ENCODE measurements at places on chromosomes 7 and 10.
A peak's percentile ranks its signal among the peaks of the same experiment; 100 is the strongest.

DNA sequence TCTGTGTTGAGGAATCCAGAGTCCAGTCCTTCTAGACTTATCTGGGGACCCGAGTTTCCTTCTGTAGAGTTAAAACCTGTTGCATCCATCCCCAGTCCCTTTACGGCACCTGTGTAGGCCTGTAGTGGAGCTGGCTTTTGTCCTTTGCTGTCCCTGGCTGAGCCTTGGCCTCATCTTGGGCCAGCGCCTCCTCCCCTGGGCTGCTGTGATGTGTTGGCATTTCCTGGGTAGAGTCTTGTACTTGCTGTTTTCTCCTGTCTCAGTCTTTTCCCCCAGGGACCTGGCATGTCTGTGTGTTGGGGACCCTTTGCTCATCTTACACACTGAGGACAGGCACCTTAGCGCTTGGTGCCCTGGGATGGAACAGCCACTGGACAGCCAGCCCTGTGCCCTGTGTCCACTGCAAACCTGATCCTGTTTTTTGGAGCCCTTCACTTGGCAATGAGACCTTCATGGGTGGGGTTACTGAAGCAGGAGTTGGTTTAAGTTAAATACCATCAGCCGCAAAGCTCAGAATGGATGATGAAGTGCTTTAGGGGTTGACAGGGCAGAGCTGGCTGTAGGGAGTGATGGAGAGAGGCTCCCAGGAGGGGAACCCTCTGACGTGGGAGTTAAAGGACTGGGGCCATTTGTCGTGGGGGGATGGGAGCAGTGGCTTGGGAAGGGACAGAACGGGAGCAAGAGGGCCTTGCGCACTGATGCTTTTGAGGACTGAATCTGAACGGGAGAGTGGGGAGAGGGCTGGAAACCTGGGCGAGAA lies 50.9 kb downstream of the CUX1 start:
- DNase-seq: no peak

DNA sequence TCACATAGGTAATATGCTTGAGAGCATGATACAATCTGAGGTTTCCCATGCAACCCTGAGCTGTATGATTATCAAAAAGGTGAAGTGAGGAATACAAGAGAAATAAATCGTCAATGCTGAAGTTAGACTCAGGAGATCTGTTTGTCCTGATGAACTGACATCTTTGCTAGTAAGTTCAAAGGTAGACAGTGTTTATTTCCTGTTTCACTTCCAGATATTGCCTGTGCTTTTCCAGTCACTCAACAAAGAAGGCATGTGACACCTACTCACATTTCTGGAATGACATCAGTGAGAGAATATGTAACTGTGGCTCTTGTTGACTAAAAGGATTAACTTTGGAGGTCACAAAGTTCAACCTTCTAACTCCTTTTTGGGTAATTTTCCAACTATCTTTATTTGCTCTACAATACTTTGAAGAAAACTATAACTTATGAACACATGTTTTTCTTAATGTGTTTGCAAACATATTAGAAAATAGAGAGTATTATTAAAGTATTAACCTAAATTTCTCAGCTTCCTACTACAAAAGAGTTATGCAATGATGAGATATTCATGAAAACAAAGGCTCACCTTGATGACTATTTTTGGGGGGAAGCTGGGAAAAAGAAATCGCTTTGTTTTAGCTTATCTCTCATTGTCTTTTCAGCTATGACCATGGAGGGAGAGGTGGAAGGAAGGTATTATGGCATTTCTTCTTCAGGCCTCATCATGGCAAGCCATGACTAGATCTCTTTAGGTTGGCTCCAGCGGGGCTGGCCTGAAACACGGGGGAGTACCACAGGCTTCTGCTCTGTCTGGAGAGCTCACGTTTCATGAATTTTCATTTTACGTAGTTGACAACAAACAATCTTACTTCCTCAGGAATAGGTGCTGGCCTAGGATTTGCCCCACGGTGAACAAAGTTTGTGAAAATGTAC lies 214.7 kb upstream of the SLC26A5 start:
- peak; percentile 71 for DNase-seq

- DNase-seq: no peak
Observed at GRCh38 chr7:1313613-1314012, 80.9 kb downstream of the UNCX start.

- peak; percentile 35 for DNase-seq
Observed at GRCh38 chr7:101598986-101599771, 29.9 kb downstream of the MYL10 start.

DNA sequence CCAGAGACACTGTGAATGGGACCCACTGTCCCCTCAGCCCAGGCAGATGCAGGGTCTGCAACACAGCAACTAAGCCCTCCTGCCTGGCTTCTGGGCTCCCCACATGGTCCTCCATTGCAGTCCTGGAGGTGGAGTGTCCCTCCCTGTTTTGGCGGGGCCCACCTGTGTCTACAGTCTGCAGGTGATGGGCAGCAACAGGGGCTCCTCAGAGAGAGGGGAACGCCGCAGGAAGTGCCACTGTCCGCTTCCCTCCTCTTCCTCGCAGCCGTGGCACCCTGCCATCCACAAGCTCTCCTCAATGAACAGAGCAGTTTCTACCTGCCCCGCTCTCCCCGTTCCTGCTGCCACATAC lies 9.3 kb downstream of the CAMK2G start:
- DNase-seq: no peak

GRCh38 chr7:12281038-12281437 lies 69.9 kb downstream of the TMEM106B start:
- DNase-seq: no peak

GRCh38 chr7:36521133-36521532 lies 131.5 kb downstream of the ANLN start:
- no peak for DNase-seq

DNA sequence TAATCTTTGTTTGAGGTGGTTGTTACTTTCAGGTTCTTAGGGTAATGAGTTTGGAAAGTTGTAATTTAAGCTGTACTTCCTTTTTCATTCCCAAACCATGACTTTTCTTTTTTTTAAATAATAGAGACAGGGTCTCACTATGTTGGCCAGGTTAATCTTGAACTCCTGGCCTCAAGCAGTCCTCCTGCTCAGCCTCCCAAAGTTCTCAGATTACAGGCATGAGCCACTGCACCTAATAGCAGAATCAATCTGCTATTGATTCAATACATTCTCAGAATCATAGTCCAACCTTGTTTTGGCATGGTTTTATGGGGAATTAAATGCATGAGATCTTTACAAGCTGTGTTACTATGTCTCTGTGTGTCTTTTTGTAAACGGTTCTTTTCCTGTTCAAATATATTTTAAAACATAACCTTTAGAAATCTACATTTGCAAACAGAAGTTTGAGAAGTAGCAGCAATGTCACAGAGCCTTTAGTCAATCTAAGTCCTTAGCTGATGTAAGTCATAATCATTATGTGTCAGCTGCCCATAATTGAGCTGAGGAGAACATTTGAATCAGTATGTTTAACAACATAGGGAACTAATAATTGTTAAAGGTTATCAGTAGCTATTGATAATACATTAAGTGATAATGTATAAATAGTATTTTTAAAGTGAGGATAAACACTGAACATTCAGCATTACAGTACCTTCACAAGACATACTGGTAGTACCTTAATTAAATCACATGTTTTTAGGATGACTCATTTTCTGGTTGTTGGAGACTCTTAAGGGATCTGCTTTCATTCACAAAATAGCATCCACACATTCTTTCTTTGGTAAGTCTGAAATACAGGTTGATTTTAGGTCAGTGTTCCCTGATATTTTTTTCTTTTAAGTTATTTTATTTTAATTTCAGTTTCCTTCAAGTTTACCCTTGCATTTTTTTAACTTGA lies 8.8 kb downstream of the INPP5F start:
- peak; percentile 65 for DNase-seq

GRCh38 chr7:66522518-66522917 lies 106.2 kb upstream of the KCTD7 start:
- DNase-seq: peak; percentile 25

DNA sequence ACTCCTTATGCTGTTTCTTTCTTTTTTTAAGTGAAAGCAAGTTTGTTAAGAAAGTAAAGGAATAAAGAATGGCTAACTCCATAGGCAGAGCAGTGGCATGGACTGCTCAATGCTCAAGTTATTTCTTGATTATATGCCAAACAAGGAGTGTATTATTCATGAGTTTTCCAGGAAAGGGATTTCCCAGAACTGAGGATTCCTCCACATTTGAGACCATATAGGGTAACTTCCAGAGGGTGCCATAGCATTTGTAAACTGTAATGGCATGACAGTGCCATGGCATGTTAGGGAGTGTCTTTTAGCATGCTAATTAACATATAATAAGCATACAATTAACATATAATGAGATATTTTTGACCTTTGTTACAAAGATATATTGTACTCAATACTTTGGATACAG lies 1034.5 kb upstream of the PHF14 start:
- no peak for DNase-seq

DNA sequence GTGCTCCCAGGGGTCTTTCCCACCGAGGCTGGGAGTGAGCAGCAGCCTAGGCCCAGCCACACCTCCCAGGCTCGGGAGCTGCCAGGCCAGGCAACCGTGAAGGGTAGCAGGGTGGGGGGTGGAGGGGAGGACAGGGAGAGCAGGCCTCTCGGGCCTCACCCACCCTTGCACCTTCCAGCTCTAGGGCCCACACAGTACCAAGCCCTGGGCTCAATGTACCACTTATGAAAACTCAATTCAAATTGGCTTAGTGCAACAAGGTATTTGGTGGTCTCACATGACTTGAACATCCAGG lies 127.4 kb downstream of the FAM53B start:
- no peak for DNase-seq

DNA sequence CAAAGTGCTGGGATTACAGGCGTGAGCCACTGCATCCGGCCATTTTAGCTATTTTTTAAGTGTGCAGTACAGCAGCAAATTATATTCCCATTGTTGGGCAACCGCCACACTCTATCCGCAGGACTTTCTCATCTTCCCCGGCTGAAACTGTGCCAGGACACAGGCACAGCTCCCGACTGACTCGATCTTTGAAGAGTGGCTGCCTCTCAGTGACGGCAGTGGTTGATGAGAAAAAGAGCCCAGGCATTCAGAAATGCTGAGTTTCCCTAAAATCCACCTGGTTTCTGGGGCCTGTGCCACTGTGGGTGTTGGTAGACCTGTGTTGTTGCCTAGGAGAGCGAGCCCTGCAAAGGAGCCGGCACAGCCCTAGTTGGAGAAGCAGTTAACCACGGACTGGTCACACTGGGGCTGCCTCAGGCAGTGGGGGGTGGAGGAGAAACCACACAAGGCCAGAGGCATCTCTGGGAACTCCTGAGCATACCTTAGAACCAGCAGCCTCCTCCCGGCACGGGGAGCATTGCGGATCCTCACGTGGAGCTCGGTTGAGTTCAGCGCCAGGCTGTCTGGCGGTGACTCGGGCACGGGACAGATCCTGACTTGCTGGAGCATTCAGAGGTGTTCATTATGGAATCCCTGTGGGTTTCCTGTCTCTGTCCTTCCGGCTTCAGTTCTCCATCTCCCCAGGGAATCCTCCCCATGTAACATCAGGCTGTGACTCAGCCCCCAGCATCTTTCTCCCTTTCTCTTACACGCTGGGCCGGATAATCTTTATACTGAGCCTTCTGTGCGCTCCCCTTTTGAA lies 16.2 kb downstream of the PFKFB3 start:
- peak; percentile 84 for DNase-seq

DNA sequence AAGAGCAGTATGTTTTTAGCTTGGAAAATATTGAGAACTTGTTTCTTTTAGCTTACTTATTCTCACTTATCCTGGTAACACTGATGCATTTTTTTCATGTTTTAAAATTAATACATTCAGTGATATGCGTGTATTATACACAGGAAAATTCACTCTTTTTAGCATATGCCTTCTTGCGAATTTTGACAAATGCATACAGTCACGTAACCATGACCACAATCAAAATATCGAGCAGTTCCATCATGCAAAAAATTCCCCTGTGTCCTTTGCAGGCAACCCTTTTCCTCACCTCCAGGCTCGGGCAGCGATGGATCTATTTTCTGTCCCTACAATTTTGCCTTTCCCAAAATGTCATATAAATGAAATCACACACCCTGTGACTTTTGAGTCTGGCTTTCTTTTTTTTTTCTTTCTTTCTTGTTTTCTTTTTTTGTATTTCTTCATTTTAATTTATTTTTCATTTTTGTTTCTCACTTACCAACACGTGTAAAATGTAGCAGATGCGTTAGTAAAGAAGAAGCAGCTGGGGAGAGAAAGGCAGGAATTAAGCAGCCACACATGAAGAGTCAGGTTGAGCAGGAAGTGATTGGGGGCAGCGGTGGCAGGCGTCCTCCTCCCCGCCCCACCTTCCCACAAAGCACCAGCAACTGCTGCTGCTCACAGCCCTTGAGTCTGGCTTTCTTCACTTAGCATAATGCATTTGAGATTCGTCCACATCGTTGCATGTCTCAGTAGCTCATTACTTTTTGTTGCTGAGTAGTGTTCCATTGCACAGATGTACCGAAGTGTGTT lies 29.9 kb downstream of the ADRB1 start:
- DNase-seq: no peak

DNA sequence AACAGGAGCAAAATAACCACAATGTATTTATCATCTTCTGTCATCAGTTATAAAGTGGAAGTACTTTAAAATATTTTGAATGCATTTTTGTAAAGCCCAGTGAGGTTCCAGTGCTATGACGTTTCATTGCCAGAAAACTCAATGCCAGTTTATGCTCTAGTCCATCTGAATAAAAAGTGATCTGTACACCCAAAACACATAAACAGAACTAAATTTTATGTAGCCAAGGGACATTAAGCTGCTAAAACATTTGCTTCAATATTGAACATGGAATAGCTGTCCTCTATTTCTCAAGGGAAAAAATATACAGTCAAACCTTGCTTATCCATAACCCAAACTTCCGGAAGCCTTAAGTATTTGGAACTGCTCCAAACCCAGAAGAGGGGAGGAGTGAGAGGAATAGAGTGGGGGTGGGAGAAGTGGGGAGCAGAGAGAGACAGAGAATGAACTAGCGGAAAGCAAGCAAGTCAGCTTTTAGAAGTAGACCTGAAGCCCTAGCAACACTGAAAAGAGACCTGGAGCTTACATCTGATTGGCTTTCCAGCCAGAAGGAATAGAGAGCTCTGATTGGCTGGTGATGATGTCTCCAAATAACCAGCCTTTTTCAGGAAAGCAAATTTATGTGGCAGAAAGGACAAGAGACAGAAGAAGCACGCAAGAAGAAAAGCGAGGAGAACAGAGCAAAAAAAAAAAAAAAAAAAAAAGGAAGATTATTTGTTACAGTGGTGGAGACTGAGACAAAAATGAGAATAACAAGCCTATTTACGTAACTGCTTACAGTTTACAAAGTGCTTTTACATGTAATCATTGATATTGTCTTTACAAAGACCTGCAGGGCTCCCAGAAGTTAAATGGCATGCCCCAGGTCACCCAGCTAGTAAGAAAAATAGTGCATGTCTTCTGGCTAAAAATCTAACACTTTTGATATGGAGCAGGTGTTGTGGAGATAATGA lies 196.0 kb downstream of the RNLS start:
- DNase-seq: peak; percentile 59
